ENCODE measurements at places on chromosomes 2 and 18. TPM values are rescaled to one million over a fixed set of nuclear protein-coding genes. Genes with fewer than 3 reads are reported as not detected.

The AQP12A gene
- 0.57 TPM for polyA plus RNA-seq

GRCh38 chr2:227394401-227394800 is 6.7 kb upstream of the SCYGR1 start:
- DNase-seq = no peak

GRCh38 chr2:162072181-162072702 is 1.8 kb downstream of the DPP4 start:
- no peak for DNase-seq

GRCh38 chr2:219218217-219218731 is 484 bp downstream of the ABCB6 start:
- DNase-seq = no peak

DNA sequence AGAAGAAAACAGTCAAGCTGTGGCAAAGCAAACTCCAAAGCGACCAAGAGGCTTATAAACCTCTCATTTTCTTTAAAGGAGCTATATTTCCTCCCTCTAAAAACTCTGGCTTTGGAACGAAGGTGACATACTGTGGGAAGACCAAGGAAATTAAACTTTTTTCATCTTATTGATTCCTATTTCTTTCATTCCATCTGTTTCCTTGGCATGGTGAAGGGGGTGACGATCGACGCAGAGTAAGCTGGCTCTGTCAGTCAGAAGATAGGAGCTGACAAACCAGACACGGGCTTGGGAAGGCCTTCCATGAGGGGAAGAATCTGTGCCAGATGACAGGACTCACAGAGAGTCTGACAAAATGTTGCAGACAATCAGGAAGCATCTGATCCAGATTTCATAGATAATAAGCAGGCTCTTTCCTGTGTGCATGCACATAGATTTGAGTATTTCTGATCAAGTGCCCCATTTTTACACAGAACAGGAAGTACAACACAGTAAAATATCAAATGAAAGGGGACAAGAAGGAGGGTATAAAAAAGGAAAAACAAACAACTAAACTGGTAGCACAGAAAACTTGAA is 261.7 kb downstream of the SATB2 start:
- DNase-seq = no peak

DNA sequence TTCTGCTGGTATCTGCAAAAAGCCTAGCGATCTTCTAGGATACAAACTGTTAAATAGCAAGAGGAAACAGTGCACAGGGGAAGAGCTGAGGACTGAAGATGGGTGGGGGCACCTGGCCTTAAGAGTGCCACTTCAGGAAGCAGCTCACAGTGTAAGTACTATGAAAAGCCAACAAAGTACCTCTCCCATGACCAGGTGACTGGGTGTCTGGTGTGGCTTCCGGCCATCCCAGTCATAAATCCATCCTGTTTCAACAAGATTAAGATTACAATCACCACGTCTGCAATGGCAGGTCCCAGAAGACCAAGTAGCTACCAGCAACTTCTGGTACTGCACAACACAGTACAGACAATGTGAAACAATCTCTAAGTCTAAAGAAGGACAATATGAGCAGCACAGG is 15.9 kb downstream of the ERFE start:
- DNase-seq = no peak

DNA sequence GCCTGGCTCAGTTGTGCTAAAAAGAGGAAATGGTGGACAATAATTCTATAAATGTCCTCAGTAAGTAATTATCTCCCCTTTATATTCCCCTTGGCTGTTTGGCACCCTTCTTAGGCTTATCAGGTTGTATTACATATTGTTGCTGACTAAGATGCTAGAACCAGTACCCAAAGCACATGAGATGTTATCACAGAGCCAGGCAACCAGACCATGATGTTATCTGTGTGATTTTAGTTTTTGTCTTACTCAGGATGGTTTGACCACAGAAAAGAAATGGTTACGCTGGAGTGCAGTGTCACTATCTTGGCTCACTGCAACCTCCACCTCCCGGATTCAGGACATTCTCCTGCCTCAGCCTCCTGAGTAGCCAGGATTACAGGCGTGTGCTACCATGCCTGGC is 15.2 kb downstream of the R3HDM1 start:
- DNase-seq = no peak

- no peak for DNase-seq
These were observed 121.4 kb downstream of the ZNF236 start for GRCh38 chr18:76943542-76944339.

All from left renal cortex interstitium (tissue), 4 donors.